ENCODE measurements at places on chromosomes 12 and 14. TPM values are rescaled to one million over a fixed set of nuclear protein-coding genes. Genes with fewer than 3 reads are reported as not detected.

Gene HOXC12
- total RNA-seq, result not detected

Gene ALX1
- not detected for total RNA-seq

Gene WSCD2
- not detected for total RNA-seq

Gene CTSG
- total RNA-seq, result 0.35 TPM

Gene CLEC4C
- not detected for total RNA-seq

- DNase-seq, result no peak
These were observed 28.6 kb upstream of the DNM1L start for GRCh38 chr12:32650508-32650907.

GRCh38 chr12:79834712-79835376 is 100.1 kb downstream of the PPP1R12A start:
- no peak for DNase-seq

- peak; percentile 93 for DNase-seq
These were observed 4.3 kb downstream of the IRF2BPL start for GRCh38 chr14:77024171-77024691.
